ENCODE measurements at places on chromosomes 11 and 22. TPM values are rescaled to one million over a fixed set of nuclear protein-coding genes. Genes with fewer than 3 reads are reported as not detected.

GRCh38 chr11:60485987-60486386 is 6.6 kb upstream of the MS4A12 start:
- peak; percentile 47 for DNase-seq

DNA sequence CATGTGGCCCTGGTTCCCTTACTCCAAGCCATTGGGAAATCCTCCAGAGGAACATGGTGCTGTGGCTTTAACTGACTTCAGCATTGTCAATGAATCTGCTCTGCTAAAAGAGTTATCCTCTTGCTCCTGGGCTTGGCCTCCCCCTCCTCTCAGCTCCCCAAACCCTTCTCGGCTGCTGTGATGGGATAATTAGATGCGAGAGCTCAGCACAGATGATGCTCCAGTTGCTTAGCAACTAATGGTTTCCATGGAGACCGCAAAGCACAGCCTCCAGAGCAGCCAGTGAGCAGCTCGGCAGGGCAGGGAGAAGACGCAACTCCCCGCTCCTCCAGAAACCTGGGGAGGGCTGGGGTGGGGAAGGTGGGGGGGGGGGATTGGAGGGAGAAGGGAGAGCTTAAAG is 2.8 kb upstream of the UPK2 start:
- DNase-seq: no peak

GRCh38 chr11:124887667-124888013 is 10.0 kb downstream of the ROBO4 start:
- DNase-seq: no peak

DNA sequence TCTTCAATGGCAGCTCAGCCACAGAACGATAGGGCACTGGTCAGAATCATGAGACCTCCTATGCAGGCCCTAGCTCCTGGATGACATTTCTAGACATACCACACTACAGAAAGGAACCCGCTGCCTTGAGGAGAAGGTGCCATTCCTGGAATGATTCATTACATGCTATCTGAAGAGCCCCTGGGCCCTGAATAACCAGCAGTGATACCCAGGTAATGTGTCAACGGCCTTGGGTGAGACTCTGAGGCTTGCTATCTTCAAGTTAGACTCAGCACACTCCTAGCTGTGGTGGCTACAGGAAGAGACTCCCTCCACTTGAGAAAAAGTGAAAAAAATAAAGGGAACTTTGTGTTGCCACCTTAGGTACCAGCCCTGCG is 161.2 kb upstream of the GRIA4 start:
- DNase-seq: no peak

DNA sequence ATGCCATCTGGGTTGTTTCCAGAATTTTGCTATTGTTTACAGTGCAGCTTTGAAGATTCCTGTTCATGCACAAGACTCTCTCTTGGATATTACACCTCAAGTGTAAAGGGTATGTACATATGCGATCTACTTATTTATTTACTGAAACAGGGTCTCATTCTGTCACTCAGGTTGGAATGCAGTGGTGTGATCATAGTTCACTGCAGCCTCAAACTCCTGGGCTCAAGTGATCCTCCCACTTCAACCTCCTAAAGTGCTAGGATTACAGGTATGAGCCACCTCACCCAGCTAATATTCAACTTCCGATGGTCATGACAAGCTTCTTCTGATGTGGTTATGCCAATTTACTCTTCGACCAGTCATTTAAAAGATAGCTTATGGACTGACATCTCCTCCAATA is 158.1 kb upstream of the PITPNB start:
- no peak for DNase-seq

DNA sequence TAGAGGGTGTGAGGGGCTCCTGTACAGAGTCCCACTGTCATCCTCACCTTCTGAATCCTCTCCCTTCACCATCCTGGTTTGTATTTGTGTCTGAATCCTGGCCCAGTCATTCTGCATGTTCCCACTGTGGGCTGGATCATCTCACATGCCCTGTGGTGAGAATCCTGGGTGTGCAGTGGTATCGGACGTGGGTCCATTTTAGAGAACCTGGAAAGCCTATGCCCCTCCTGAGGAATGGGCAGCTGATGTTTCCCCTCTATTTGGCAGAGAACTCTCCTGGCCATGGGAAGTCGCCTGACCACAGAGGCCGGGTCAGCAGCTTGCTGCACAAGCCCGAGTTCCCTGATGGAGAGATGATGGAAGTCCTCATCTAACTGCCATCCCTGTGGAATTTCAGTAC is 102.3 kb downstream of the AMOTL1 start:
- no peak for DNase-seq

DNA sequence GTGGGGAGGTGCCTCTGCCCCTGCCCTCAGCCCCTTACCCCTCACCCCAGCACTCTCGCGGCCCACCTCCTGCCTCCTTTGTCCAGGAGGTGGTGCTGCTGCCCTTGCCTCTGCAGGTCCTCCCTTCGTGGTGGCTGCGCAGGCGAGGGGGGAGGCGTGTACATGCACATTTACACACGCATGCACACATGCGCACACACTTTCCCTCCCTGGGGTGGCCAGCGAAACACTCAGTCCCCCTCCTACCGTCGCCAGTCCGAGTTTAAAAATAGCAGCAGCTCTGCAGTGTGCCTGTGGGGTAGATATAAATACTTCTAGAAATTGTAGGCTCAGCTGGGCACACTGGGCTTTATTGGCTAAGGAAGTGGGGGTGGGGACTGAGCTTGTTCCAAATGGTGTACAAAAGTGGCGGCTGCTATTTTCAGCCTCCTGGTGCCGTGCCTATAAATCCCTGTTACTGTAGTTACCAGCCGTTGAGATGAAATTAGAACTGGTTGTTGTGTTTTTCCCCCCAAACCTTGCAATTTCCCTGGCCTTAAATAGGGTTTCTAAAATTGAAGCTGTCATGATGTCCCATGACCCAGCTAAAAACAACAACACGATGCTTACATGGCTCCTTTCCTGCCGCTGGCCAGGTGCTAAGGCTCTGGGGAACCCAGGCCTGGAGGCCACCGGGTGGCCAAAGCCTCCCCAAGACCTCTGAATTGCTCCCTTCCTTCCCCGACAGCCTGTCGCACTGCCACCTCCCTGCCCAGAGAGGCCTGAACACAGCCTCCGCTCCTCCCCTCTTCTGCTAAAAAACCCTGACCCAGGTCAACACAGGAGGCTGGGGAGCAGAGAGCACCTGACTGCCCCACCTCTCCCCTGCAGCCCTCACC is 12.4 kb downstream of the PICK1 start:
- DNase-seq: peak; percentile 29

- DNase-seq: no peak
Observed at GRCh38 chr11:34866375-34866774, 49.8 kb downstream of the APIP start.

DNA sequence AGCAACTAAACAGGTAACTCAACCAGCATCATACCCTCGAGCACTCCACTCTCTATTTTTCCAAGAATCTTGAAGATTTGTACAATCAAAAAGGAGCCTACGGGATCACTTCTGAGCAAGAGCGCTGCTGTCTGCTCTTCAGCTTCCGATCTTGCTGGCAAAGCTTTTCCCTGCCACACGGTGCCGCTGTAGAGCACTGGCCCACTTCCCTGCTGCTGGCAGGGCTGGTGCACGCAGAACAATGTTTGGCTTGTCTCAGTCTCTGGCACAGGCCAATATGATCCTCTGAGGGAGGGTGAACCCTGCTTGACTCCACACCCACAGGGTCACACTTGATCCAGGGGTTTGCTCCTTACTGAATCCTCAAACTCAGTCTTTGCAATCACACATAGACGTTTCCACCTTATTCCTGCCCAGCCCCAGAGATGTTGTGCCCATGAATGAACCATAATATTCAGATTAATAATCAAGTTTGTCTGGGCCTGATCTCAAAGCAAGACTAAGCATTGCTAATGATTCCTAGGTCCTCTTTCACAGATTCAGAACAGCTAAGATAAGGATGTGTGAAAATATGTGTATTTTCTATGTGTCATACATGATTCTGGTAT is 536.6 kb downstream of the SOX6 start:
- peak; percentile 86 for DNase-seq

GRCh38 chr22:20044495-20045151 is 23.7 kb downstream of the TANGO2 start:
- DNase-seq: no peak

- no peak for DNase-seq
Observed at GRCh38 chr11:20363149-20363499, 390 bp upstream of the HTATIP2 start.

DNA sequence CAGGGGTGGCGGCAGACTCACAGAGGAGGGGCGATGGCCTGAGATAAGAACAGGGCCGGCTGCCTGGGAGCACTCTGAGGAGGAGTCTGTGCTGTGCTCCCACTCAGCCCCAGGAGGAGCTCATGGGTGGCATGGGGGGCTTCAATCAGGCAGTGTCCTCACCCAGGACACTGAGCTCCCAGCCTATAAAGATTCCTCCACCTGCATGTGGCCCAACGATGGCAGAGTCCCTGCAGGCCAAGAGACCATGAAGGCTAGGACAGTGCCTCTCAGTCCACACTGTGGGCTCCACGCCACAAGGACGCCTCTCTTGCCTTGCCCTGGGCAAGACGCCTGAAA is 1.9 kb downstream of the CST6 start:
- DNase-seq: no peak

GRCh38 chr22:40218723-40219294 is 41.1 kb downstream of the TNRC6B start:
- peak; percentile 7 for DNase-seq

GRCh38 chr11:33699515-33700062 is 1.0 kb downstream of the C11orf91 start:
- peak; percentile 82 for DNase-seq

DNA sequence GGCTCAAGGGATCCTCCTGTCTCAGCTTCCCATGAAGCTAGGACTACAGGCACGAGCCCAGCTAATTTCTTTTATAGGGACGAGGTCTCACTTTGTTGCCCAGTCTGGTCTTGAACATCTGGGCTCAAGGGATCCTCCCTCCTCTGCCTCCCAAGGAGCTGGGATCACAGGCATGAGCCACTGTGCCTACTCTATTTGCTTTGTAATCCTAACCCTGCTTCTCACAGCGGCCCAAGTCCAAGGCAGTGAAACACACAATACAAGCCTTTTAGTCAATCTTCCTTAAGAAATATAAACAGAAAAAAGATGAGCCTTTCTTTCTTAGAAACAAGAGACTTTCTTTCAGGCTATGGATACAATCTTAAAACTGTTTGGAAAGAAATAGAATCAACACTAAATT is 115.2 kb upstream of the SORL1-AS1 start:
- DNase-seq: no peak

DNA sequence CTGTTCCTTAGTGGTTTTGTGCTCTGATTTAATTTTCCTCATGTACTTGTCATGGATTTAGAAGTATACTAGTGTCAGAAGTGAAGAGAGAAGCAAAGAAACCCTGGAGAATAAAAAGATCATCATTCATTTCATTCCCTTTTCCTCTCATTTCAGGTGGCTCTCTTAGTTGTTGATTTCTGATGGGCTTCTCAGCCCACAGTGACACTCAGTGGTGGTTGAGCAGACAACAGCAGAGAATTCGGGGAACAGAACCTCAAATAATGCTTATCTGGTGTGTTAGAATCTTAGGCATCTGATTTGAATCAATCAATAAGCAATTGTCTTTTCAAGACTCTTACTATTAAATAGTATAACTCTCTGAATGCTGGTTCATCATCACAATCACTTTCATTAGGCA is 1289.4 kb downstream of the FAM181B start:
- DNase-seq: no peak

GRCh38 chr22:30930228-30930627 is 38.3 kb downstream of the MORC2 start:
- no peak for DNase-seq

DNA sequence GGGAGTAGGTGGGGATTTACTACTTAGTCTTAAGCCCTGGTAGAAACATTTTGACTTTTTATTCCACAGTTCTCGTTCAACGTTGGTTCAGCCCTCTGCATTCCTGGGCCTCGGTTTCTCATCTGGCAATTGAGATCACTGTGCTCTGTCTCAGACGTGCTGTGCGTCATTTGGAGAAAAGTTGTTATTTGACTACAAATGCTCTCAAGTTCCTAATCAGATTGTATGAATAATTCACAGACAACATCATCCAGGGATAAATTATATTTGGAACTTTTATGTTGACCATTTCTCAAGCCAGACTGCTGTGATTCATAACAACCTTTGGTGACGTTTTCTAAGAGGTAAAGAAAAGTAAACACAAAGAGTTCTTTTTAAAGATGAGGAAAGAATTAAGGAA is 69.2 kb downstream of the BLID start:
- no peak for DNase-seq

GRCh38 chr11:78898266-78898775 is 323.7 kb upstream of the NARS2 start:
- no peak for DNase-seq

DNA sequence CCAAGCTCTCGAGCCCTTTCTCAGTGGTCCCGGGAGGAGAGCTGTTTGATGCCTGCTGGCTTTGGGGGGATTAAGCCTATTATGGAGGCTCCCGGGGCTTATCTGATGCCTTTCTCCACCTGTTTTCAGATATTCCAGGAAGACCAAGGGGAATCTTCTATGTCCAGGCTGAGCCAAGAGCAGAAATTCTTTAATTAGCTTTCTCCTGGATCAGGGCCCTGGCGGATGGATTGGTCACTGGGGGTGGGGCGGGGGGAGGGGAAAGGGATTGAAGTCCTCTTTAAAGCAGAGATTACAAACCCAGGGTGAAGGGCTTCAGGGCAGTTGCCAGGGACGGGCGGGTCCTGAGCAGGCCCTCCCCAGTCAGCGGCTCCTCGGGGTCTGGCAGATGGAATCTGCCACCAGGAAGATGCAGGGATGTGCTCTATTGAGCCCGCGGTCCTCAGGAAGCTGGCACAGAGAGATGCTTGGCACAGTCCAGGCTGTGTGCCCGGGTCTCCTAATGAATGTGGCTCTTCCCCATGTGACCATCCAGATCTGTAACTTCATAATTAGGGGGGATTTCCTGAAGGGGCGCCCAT is 33.6 kb downstream of the MACROD1 start:
- DNase-seq: no peak

- no peak for DNase-seq
Observed at GRCh38 chr11:128862908-128863660, 4.0 kb downstream of the KCNJ1 start.

GRCh38 chr11:72235351-72236057 is 8.5 kb downstream of the PHOX2A start:
- no peak for DNase-seq

Gene ZNF70
- 2.8 TPM for total RNA-seq

Gene OR2AG1
- total RNA-seq: not detected

Gene BRSK2
- 1.2 TPM for total RNA-seq

Gene OR51I1
- not detected for total RNA-seq

Gene GVQW3
- total RNA-seq: 2.2 TPM

Gene TLCD5
- total RNA-seq: 0.62 TPM

Gene OR2D2
- not detected for total RNA-seq

Gene PRCP
- 24.9 TPM for total RNA-seq

Gene SLC25A22
- total RNA-seq: 37.7 TPM
